ENCODE measurements at places on chromosomes 13 and 19.

DNA sequence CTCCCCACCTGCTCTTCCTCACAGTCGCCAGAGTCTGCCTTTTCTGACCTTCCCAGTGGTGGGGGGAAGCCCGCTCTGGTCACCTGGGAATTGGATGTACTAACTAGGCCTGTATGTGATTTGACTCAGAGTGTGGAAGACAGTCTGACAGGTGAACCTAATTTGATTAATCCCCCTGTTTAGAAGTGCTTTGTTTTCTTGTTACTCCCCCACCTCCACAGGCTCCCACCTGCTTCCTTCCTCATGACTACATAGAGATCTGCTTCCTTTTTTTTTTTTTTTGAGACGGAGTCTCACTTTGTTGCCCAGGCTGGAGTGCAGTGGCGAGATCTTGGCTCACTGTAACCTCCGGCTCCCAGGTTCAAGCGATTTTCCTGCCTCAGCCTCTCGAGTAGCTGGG is 44.0 kb downstream of the COG3 start:
- no peak for DNase-seq

DNA sequence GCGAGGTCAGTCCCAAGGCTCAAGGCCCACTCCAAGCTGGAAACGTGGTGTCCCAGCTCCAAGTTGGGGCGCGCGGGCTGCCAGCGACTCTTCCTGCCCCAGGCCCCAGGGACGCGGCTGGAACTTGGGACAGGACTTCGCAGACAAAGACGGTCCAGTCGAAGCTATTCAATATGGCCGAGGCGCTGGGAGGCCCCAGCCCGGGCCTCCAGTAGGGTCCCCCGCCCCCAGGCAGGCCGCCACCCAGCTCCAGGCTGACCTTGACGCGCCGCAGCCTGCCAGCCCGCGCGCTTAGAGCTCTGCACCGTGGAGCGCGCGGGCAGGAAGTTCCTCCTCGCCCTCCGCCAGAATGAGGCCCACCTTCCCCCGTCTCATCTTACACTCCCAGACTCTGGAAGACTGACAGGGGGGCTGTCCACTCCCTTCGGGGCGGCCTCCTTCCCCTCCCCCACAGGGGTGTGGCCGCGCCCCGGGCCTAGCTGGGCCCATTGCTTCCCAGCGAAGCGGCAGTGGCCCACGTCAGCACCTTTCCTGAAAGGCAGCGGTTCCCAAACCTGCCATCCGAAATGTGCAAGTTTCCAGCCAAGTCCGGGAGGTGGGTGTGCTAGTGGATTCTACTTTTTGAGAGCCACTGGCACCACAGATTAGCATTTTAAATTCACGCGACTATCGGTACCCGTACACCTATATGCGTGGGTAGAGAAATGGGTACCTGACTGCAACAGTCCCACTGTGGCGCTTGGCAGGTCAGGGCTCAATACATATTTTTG is at the start of gene CCDC8:
Gene CCDC8, minus strand, starts transcription at position 303 of the 770 bp plus-strand sequence. CDS start 754 bp downstream, outside the sequence.
- no peak for DNase-seq

DNA sequence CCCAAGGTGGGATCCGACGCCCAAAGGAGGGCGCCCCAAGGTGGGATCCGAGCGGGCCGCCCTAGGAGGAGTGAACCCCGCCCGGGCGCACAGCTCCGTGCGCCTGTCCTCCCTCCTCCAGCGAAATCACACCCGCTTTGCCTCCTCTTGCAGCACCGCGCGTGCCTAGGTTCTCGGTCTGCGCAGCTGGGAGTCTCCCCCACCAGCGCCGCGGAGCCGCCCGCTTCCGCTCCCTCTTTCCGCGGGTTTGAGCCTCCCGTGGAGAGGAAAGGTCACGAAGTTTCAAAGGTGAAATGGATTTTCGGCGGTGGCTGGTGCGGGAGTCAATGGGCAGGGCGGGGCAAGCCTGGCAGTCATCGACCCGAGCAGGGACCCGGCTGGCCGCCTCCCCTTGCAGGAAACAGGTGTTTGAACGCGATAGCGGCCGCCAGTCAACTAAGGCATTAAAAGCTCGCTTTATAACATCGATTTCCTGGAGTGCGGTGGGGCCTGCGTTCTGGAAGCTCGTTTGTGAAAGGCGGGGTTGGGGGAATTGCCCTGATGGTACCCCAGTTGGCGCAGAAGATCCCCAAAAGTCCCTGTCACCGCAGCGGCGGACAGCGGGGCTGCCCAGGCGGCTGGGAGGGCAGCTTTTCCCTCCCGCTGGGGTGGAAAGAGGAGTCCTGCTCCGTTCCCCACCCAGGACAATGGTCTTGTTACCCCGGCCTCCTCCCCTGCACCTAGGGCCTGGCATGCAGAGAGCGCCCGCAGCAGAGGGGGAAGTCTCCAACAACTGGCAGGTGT is 9.0 kb upstream of the SOX1 start:
- no peak for DNase-seq

GRCh38 chr19:8321067-8321985 is at the start of the genes NDUFA7 and RPS28:
NDUFA7 (minus strand) TSS chr19:8321375; CDS start chr19:8321358, 17 bp downstream.
RPS28 (plus strand) TSS chr19:8321496; CDS start chr19:8321531, 35 bp downstream.
- DNase-seq, result peak; percentile 25

DNA sequence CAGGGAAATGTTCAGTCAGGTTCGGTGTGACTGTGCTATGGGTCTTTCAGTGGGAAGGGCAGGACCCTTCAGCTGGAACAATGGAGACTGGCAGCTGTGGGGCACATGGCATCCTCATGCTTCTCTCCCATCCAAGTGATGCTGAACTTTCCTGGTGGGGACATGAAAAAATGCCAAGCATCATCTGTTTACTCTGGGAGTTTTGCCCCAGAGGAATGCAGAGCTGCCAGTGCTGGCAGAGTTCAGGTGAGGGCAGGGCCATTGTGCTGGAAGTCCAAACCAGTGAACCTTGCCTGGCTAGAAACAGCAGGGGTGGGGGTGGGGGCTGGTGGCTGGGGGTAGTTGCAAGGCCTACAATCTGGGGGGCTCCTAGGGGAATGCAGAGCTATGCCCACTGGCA is 1320.6 kb downstream of the PCDH9 start:
- no peak for DNase-seq

- no peak for DNase-seq
These were observed 108.7 kb downstream of the TEX29 start for GRCh38 chr13:111429064-111429558.

- DNase-seq, result no peak
These were observed 72.0 kb upstream of the GPR183 start for GRCh38 chr13:99378985-99379733.

DNA sequence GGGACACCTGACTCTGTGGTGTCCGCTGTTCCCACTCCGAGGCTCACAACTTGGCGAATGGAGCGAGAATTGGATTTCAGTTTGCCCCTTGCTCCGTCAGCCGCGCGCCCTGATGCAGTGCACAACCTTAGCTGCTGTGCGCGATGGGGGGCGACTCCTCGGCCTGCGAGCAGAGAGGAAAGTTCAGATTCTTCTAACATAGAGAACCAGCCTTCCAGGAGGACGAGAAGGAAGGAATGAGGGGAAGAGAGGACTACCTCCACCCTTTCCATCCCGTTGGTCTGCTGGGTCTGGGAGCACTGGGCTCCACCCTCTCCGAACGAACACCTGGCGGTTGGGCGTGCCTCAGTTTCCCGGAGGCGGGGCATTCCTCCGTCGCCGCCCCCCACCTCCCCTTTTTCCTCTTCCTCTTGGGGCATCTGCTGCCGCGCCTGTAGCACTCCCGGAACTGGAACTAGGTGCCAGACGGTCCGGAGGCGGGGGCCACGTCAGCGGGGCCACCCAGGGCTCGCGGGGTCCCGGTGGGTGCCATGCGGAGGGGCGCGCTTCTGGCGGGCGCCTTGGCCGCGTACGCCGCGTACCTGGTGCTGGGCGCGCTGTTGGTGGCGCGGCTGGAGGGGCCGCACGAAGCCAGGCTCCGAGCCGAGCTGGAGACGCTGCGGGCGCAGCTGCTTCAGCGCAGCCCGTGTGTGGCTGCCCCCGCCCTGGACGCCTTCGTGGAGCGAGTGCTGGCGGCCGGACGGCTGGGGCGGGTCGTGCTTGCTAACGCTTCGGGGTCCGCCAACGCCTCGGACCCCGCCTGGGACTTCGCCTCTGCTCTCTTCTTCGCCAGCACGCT is at the start of gene KCNK6:
Gene KCNK6, plus strand, starts transcription at position 425 of the 838 bp plus-strand sequence. Its CDS starts 106 bp downstream, at position 531.
- no peak for DNase-seq

DNA sequence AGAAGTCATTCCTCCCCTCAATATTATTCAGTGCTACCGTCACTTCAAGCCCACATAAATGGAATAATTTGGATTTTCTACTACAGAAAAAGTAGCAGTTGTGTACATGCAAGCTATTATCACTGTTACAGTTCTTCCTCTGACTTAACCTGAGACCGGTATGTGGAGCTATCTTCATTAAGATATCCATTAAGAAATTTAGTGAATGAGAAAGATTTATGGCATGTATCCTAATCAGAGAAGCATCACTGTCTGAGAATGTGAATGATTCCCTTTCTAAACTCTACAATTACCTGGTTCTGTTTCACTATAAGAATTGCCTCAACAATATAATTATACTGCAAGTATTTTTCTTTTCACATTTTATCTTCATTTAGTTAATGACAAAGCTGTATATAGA is 278.7 kb downstream of the KLF5 start:
- no peak for DNase-seq

DNA sequence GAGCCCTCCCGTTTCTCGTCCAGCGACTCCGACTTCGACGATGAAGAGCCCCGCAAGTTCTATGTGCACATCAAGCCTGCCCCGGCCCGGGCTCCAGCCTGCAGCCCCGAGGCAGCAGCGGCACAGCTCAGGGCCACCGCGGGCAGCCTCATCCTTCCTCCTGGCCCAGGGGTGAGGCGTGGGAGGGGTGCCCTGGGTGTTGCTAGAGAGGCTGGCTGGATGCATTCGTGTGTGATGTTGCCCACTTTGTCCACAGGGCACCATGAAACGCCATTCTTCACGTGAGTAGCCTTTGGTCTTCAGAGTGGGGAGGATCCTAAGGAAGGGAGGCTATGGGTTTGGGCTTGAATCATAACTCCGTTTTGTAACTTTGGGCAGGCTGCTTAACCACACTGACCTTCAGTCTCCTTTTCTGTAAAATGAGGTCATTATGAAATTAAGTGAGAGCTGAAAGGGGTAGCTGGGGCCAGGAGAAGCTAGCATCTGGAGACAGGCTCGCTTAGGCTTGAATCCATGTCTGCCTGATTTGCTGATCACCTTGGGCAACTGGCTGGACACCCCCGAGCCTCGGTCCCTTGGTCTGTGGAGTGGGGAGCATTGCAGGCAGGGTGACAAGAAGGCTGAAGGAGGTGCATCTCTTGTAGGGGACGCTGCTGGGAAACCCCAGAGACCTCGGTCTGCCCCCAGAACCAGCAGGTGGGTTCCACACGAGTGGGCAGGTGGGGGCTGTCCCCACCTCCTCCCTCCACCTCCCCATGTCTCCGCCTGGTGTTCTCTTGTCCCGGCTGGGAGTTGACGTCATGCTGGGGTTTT is 18.7 kb upstream of the B3GNT3 start:
- no peak for DNase-seq

- DNase-seq, result no peak
These were observed 250.9 kb downstream of the DLEU7 start for GRCh38 chr13:50592412-50593155.

GRCh38 chr13:114298866-114299265 is 15.4 kb upstream of the CHAMP1 start:
- no peak for DNase-seq

DNA sequence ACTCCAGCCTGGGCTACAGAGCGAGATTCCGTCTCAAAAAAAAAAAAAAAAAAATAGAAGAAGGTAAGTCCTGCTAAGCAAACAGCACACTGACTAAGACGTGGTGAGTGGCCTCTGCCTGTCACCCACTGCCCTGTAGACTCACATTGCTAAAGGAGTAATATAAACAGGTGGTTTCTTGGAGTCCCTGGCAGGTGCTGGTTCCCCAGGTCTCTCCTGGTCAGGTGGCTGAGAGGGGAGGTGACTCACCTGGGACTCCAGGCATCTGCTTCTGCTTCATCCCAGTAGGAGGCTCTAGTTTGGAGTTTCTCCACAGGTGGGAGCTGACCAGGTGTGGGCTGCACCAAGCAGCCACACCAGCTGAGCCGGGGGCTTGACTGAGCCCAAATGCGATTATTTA is at the start of gene OR10H1:
Gene OR10H1, minus strand, starts transcription at position 359 of the 400 bp plus-strand sequence. CDS start 7,627 bp downstream, outside the sequence.
- no peak for DNase-seq

DNA sequence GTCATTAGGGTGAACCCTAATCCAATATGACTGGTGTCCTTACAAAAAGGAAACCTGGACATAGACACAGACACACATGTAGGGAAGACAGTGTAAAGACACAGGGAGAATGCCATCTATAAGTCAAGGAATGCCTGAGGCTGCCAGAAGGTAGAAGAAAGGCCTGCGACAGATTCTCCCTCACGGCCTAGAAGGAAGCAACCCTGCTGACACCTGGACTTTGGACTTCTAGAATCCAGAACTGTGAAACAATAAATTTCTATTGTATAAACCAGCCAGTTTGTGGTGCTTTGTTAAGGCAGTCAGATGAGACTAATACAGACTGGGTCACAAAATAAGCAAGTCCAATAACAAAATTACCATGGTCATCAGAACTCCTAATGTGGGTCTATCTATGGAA is 120.4 kb downstream of the ENOX1 start:
- DNase-seq, result no peak

DNA sequence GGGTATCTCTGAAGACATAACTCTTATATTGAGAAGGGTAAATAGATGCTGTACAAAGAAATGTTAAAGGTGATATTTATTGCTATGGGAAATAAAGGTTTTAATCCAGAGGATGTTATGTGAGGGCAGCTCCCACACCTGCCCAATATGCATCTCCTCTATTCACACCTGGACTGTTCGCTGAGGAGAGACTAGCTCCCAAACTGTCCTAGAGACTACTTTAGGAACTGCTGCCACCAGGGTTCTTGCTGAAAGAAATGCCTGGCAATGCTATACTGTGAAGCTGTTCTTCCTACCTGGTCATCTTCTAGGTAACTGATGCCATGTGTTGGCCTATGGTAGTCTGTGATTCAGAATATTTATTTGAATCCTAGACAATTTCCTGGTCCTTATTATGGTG is 1421.5 kb upstream of the SPRY2 start:
- DNase-seq, result no peak

GRCh38 chr19:45439190-45439568 is 15.5 kb upstream of the ERCC1 start:
- no peak for DNase-seq

DNA sequence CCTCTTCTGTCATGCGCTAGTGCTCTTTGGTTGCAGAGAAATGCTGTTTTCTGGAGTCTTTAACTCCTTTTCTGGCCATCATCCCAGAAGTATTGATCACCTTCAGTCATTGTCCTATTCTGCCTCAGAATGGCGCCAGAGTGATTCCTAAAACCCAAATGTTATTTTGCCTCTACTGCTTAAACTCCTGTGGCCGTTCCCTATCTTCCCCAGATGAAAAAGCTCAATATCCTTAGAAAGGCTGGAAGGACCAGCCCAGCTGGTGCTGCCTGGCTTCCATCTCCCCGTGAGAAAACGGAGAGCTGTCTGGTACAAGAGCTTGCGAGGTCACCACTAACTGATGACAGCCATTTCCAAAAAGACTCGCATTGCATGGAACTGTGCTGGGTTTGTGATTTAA is 179.1 kb downstream of the RBM26 start:
- no peak for DNase-seq

GRCh38 chr19:805166-805551 is 7.9 kb downstream of the PTBP1 start:
- no peak for DNase-seq
